SIG-M5 (cell line): ENCODE measurements at places on chromosomes 11 and 22.

DNA sequence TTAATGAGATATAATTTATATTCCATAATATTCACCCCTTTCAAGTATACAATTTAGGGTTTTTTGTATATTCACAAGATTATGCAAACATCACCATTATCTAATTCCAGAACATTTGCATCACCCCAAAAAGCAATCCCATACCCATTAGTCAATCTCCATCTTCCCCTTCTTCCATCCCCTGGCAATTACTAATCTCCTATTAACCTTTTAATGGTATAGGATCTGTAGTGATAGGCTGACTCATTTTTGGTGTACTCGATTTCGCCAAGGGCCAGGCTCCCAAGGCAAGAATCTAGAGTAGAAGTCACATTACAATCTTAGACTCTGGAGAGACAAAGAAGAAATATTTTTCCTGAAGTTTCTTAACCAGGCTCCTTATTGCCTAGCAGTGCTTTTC is 113.4 kb downstream of the GAB2 start:
- DNase-seq: no peak

GRCh38 chr11:125680747-125681146 is at the start of gene ACRV1:
Gene ACRV1 (minus strand): TSS chr11:125680847. CDS start chr11:125680780, 67 bp downstream.
- no peak for DNase-seq

DNA sequence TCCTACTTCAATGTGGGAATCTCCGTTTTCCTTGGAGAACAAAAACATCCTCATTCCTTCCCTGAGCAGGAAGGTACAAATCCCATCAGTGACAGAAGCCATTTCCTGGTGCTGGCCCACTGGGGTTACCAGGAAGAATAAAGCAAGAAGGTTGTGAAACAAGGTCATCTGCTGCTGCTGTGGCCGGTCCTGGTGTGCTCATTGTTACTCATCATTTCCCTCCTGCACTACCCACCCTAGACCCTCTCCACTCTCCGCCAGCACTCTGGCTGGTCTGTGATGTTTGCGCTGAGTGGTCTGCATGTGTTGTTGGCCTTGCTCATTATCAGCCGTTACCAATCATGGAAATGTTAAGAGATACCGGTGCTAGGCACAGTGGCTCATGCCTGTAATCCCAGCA is 37.0 kb downstream of the OSBP2 start:
- DNase-seq: no peak

GRCh38 chr11:126870021-126870420 is 130.5 kb downstream of the KIRREL3 start:
- DNase-seq: no peak

- DNase-seq: no peak
Observed at GRCh38 chr22:47802421-47802820, 1040.0 kb downstream of the TBC1D22A start.

GRCh38 chr11:19777377-19778102 is 64.9 kb downstream of the NAV2 start:
- DNase-seq: no peak

- no peak for DNase-seq
Observed at GRCh38 chr11:124902616-124903015, 5.0 kb upstream of the ROBO4 start.

GRCh38 chr11:5700421-5701054 is 10.9 kb downstream of the TRIM22 start:
- DNase-seq: peak; percentile 13

- DNase-seq: no peak
Observed at GRCh38 chr11:20022363-20023081, 137.8 kb downstream of the DBX1 start.

GRCh38 chr11:21410513-21410912 is 741.1 kb downstream of the NELL1 start:
- no peak for DNase-seq

GRCh38 chr22:46428602-46429324 is 93.2 kb downstream of the TRMU start:
- no peak for DNase-seq

GRCh38 chr22:33922349-33922681 is 2.0 kb upstream of the LARGE1 start:
- no peak for DNase-seq
